ENCODE measurements at places on chromosomes 2 and 18.

GRCh38 chr2:105725388-105725787 lies 19.3 kb upstream of the NCK2 start:
- DNase-seq = no peak

DNA sequence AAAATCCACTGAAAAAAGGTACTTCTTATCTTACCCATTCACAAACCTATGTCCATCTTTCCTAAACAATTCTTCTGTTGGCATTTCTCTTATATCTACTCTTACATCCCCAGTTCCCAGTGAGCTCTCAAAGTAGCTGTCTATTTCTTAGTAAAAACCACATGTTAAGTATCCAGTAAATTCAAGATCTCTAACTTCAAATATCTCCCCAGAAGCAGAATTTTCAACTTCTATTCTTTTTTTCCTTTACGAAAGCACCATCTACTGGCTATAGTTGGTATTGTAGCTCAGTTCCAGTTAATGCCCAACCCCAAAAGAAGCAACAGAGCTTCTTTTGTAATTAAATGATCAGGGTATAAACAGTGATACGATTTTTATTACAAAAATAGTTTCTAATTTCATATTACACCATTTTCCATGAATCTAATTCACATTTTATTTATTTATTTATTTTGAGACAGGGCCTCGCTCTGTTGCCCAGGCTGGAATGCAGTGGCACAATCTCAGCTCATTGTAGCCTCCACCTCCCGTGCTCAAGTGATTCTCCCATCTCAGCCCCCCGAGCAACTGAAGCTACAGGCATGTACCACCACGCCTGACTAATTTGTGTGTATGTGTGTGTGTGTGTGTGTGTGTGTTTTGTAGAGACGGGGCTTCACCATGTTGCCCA lies 28.5 kb downstream of the HRH4 start:
- no peak for DNase-seq

DNA sequence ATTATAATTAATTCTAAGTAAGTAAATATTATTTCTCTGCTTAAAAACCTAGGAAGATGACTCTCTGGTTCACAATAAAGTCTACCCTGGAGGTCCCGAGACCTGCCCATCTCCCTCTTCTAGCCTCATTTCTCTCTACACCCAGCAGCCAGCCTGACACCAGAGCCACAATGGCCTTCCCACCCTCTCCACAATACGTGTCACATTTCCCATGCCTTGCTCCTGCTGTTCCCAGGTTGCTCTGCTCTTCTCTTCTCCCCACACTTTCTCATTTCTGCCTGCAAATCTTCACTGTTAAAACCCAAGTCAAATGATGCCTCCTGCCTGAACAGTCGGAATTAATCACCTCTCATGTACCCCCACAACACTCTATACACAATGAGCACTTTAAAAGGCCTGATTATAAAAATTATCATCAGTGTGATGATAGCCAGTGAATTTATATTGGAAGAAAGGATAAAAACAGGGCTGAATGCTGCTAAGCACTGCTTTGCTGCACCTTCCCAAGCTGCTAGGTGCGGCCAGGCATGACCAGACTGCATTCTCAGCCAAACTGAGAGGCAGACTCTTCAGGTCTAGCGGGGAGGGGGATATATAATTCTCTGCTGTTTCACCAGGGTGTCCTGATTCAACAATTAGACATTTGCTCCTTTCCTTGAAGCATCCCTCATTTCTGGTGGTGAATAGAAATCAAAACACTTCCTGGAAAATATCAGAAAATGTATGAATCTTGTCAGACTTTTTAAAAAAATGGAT lies 160.6 kb downstream of the DTNA start:
- DNase-seq = no peak

- DNase-seq = no peak
These were observed 10.4 kb upstream of the CCDC74A start for GRCh38 chr2:131517106-131517831.

DNA sequence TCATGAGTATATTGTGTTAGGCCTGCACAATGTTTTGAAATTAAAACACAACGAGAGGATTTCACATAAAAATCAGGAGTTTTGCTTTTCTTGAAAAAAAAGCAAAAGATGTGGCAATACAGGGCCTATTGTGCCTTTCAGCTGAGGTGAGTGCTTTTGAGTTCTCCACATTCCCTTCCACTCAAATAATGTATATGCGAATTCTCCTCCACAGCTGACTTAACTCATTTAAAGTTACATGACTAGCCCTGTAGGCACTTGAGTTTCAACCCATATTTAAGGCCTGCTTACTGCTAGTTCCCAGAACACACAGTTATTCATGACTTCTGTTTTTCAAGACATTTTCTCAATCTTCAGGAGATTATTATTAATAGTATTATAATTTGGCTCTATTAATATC lies 353.1 kb downstream of the NUP35 start:
- no peak for DNase-seq

- DNase-seq = no peak
These were observed 48.4 kb upstream of the ATG16L1 start for GRCh38 chr2:233203060-233203459.

DNA sequence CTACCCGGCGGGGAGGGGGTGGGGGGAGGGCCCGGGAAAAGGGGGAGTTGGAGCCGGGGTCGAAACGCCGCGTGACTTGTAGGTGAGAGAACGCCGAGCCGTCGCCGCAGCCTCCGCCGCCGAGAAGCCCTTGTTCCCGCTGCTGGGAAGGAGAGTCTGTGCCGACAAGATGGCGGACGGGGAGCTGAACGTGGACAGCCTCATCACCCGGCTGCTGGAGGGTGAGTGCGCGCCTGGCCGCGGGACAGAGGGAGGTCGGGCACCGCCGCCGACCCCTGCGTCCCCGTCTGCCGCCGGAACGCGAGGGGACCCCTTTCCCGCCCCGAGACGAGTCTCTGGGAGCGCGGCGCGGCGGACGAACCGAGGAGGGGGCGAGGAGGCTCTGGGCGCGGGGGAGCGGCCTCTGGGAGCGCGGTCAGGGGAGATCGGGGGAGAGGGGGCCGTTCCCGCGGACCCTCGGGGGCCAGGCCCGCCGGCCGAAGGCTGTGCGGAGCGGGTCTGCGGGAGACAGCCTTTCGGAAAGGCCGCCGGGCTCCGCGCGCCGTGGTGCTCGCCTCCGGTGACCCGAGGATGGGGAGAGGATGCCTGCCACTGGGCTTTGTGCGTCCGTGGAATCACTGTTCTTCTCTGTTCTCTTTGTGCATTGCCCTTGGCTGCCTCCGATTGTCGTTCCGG lies 463 bp downstream of the PPP1CB start:
- DNase-seq = peak; percentile 86

DNA sequence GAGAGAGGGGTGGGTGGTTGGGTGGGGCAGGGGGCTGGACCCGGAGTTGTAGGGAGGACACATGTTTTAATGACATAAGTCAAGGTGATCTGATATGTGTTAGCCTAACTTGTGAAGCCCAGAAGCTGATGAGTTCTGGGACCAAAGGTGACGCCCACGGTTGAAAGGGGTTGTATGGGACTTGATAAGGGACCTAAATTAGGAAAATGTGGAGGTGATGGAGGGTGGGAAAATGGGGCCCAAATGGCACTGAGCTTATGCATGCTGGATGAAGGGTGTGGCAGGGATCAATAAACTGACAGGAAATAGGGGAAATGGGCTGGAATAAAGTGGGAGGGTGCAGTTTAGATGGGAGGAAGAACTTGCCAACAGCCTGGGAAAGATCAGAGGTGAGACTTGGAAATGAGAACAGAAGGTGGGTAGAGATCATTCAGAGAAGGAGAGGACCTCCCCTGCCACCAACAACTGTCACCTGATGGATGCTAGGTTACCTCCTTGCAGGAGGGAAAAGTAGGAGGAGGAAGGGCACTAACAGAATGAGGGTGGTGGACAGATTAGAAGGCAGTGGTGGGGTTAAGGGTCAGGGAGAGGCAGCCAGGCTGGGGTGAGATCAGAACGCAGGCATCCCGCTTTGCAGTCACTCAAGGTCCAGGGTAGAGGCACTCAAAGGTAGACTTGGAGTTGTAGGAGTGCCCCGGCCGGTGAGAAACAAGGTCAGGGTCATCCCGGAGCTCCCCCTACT lies 15.3 kb downstream of the WNT10A start:
- no peak for DNase-seq
